Activated CD8-positive, alpha-beta memory T cell treated with anti-CD3 and anti-CD28 coated beads for 48 hours (primary cell): ENCODE measurements at places on chromosomes 6 and 20.

DNA sequence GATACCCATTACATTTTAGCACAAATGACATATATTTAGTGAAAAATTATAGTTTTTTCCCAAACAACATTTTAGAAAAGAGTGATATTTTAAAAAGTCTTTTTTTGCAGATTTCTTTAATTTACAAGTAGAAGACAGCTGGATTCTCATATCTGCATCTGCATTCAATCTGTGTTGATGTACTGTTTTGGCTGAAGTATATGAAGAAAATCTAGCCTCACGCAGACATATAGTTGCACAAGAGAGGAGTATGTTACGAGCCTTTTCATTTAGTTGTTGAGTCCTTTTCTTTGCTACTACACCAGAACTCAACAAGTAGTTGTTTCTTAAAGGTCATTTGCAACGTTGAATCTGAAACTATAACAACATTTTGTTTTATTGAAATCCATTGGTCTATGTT is 314.3 kb upstream of the SUPT3H start:
- no peak for DNase-seq

GRCh38 chr6:39419607-39420006 is 97.1 kb upstream of the KCNK16 start:
- no peak for DNase-seq

DNA sequence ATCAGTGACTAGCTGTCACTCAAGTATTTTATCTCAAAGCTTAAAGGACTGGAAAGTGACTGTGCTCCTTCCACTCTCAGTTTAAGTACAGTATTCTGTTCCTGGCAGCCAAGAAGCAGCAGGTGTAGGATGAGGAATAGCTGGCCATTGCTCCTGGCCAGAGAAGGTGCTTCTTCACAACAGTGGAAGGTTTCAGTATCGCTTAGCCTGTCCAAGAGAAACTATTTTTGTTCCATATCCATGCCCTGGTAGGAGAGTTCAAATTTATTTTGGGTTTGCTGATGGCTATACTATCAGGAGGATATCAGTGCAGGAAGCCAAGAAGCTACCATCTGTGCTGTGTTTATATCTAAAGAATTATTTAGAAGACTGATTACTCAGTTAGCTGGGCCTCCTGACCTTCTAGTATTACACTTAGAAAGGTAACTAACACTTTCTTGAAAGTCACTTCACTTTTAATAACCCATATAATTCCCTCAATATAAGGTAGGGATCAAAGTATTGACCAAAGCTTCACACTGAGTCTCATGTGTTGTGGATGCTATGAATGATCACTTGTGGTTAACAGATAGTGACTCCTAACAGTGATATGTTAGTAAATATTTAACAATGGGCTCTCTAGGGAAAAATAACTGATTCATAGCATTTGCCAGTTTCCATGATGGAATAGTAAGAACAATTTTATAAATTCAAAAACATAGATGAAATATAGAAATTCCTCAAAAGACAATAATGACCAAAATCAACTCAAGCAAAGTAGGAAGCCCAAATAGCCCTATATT is 99.9 kb downstream of the AIG1 start:
- DNase-seq = no peak

DNA sequence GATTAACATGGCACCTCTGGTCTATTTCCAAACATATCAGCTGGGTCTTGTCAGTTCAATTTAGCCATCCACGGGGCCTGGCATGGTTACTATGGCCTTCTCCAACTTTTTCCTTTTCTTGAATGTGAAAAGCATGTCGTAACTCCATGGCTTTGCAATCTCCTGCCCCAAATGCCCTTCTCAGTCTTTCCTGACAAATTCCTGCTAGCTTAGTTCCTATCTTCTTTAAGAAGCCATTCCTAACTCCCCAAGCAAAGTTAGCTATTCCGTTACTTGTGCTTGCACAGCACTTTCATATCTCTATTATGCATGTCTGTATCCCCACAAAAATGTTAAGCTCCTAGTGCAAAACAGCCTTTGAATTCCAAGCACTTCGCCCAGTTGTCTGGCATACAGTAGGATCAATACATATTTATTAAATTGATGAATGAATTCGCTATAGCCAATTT is 105.6 kb downstream of the AIG1 start:
- no peak for DNase-seq

DNA sequence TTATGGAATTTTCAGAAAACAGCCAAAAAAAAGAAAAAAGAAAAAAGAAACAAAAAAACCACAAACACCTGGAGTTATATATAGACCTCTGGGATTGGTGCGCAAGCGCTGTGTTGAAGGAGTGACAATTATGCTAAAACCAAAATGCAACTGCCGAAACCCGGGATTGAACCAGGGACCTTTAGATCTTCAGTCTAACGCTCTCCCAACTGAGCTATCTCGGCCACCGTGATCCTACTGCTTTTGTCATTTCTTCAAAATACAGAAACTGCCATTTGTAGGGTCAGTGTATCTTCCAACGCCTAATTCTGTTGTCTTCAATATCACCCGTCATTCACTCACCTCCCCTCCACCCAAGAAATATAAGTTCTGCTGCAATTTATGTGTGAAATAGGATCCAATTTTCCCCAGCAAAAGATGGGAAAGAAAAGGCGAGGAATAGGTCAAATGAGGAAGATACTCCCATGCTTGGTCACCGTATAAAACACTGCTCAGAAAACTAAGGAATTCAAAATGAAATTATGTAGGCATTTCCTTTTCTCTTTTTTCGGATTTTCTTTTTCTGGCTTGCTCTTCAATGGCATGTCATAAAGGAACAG is 116.0 kb downstream of the TRIM27 start:
- no peak for DNase-seq

DNA sequence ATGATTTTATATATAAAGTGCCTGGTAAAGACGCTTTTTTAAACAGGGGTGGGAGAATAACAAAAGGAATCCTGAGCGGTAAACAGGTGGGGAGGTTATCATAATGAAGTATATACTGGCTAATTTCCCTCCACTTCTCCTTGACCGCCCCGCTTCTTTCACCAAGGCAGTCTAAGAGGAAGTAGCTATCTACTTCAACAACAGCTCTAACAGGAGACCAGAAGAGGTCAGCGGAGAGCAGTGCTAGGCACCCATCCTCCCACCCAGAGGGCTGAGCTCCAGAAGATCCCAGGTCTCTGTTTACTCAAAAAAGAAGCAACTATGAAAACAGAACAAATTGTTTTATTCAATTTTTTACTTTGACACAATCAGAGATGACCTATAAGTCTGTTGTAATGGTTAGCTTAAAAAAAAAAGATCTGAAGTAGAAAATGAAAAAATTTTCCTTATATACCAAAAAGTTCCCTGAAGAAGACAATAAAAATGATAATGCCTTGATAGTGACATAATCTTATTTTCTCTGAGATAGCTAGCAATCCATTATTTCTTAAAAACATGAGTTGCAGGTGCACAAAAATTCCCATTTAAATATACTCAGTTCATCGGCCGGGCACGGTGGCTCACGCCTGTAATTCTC is 141.1 kb downstream of the PDSS2 start:
- no peak for DNase-seq

GRCh38 chr20:34771680-34772081 is 53.8 kb downstream of the NCOA6 start:
- no peak for DNase-seq

- no peak for DNase-seq
Measured at GRCh38 chr6:139187489-139187888, 52.6 kb downstream of the HECA start.

DNA sequence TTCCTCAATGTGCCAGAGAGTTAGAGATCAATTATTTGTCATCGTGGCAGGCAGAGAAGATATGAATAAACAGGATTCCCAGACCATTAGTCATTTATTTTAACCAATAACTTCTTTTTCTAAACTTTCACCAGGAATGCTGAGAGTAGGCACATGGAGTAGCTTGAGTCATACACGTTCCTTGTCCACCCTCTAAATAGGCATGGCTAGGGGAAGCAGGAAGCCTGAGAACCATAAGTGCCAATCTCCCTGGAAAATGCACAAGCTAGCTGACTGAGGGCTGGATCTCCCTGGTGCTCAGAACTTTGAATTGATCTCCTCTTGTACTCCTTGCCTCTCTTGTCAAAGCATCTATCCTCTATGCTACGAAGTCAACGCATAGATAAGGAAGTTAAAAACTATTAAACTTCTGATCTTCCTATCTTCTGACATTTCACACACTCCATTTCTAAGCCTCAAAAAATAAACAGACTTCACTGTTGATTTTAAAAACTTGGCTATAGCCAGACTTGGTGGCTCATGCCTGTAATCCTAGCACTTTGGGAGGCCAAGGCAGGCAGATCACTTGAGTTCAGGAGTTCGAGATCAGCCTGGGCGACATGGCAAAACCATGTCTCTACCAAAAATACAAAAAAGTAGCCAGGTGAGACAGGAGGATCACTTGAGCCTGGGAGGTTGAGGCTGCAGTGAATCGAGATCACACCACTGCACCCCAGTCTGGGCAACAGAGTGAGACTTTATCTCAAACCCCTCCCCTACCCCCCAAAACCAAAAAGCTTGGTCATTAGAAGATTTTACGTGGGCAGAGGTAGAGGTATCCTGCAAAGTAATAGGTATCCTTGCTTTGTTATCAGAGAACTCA is 11.8 kb downstream of the ADTRP start:
- DNase-seq = no peak

DNA sequence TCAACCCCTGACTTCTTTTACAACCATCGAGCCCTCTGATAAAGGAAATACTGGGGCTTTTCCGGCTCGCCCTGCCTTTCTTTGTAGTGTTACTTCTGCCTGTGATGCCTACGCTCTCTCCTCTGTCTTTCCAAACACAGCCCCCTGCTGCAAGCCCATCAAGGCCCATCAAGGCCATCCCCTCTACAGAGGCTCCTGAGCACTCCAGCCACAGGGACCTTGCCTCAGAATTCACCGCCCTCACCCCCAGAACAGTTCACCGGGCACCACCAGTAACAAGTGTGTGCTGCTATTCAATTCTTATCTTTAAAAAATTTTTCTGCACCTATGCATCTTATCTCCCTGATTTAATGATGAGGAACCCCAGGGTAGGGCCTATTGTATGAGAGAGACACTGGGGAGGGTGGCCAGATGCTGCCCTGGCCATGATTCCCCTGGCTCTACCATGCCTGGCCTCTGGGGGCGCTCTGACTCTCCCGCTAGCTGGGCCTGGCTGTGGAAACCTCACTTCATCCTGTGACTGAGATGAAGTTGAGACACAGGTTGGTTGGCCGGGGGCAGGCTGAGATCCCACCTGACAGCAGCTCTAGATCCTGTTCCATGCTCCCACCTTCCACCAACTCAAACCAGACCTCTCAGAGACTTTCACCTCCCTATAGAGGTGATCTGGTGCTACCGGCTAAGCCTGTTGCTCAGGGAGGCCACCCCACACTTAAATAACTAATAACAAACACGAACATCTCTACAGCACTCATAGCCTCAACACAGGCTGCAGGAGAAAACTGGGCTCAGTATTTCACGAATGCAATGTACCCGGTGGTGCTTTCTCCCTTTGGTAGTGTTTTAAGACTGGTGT is 19.2 kb upstream of the GLP1R start:
- peak; percentile 31 for DNase-seq

DNA sequence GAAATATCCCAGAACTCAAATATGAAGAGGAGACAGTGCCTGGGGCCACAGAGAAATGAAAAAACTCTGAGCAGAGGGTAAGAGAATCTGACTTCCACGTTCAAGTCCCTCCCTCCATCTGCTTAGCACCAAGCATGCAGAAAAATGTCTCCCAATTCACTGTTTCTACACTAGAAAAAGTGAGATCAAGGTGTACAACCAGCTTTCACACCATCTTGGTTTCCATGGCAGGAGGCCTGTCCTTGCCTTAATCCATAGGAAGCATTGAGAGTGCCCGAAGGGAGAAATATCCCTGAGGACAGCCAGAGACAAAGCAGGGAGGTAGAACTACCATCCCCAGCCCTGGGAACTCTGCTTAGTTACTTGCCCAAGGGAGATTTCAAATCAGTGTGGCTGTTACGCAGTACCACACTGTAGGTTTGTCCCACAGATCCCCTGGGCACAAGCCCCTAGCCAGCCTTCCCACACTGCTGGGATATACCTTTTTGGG is 82.9 kb downstream of the SCML4 start:
- DNase-seq = no peak

DNA sequence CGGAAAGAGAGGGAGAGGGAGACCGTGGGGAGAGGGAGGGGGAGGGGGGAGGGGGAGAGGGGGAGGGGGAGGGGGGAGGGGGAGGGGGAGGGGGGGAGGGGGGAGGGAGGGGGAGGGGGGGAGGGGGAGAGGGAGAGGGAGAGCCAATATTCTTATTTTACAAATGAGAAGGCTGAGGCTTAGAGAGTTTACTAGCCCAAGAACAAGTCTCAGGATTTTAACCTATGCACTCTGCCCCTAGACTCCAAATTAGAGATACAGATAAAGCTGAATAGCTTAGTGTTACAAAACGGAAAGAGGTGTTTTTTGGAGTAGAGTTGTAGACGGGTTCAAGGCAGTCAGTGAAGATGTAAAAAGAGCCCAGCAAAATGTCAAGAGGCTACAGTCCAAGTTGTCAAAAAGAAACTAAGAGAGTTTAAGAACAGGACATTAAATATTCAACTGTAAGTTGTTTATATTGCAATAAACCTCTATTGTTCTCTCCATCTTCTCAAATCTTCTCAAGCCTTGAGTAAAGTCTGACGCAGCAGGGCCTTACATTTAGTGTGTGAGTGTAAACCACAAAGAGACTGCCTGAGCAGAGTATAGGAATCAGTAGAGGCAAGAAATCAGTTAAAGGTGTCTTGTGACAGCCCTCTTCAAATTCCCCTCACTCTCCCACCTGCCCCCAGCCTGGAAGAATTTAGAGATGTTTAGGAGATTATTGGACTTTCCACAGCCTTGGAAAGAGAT is 34.9 kb upstream of the AKIRIN2 start:
- no peak for DNase-seq

DNA sequence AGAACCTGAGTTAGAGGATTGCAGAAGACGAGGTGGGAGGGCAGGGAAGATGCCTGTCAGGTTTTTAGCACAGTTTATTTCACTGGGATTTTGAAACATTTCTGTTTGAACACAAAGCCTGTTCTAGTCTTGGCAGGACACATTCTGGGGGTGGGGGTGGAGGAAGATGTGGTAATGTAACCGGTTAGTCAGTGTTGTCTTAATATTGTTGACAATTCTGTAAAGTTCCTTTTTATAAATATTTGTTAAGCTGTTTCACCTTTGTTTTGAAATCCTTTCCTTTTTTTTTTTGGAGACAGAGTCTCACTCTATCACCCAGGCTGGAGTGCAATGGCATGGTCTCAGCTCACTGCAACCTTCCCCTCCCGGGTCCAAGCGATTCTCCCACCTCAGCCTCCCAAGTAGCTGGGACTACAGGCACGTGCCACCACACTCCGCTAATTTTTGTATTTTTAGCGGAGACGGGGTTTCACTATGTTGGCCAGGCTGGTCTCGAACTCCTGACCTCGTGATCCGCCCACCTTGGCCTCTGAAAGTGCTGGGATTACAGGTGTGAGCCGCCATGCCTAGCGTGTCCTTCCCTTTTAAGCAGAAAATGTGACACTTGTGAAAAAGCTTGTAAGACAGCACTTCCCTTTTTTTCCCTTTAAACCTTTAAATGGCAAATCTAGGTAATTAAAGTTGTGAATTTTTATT is 20.2 kb downstream of the SLC9A8 start:
- no peak for DNase-seq

GRCh38 chr6:97174471-97174870 is 108.5 kb downstream of the MMS22L start:
- DNase-seq = no peak
